ENCODE measurements at places on chromosomes 6 and 20. TPM values are rescaled to one million over a fixed set of nuclear protein-coding genes. Genes with fewer than 3 reads are reported as not detected.

The GLP1R gene
- total RNA-seq, result not detected

The OPRL1 gene
- total RNA-seq, result 1.5 TPM

The C20orf141 gene
- total RNA-seq, result not detected

The USP49 gene
- 0.87 TPM for total RNA-seq

The HRH3 gene
- not detected for total RNA-seq

DNA sequence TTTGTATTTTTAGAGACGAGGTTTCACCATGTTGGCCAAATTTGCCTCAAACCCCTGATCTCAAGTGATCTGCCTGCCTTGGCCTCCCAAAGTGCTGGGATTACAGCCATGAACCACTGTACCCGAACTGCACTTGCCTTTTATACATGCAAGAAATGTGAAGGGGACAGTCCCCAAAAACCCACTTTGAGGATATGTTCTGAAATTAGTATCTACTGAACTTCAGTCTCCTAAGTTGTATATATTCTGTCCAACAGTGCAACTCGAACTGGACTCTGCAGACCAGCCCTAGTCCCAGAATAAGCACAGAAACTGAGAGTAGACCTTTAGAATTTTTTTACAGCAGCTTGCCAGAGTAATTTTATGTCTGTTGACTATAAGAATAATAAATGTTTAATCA is 28.5 kb downstream of the BACH2 start:
- no peak for DNase-seq

DNA sequence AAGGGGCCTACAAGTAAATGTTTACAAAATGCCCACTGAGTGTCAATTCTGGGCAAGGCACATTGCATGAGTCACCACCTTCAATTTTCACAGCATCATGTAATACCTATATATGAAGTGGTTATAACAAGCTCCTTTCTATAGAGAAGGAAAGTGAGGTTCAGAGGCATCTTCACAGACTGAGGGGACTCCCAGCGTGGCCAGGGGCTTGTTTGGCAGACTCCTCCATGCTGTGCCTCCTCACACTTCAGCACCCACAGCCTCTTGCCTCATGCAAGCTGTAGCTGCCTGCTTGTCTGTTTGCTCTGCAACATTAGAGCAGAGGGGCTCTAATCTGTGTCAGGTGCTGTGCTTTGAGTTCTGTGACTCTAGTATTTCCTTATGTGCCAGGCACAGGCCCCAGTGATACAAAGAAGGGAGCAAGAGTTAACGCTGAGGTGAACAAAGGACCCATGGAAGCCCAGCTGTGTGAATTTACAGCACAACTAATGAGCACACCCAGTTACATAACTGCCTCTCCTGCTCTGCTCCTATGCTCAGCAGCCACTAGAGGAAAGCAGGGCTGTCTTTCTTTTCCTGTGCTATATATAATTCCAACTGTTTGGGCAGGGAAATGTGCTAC is 72.3 kb downstream of the ZHX3 start:
- peak; percentile 52 for DNase-seq

DNA sequence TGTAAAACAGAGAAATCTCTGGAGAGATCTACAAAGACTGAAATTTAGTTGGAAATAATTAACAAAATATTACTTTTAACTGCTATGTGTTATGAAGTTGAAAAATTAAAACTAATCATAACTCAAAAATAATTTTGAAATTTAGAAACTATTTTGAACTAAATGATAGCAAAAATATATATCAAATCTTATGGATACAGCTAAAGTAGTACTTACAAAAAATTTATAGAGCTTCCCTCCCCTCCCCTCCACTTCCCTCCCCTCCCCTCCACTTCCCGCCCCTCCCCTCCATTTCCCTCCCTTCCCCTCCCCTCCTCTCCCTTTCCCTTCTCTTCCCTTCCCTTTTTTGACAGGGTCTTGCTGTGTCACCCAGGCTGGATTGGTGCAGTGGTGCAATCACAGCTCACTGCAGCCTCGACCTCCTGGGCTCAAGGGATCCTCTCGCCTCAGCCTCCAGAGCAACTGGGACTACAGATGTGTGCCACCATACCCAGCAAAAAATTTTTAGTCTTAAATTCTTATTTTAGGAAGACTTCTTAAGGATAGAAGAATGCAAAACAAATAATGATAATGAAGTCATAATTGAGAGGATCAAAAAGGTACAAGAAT is 87.2 kb upstream of the RGS17 start:
- no peak for DNase-seq

DNA sequence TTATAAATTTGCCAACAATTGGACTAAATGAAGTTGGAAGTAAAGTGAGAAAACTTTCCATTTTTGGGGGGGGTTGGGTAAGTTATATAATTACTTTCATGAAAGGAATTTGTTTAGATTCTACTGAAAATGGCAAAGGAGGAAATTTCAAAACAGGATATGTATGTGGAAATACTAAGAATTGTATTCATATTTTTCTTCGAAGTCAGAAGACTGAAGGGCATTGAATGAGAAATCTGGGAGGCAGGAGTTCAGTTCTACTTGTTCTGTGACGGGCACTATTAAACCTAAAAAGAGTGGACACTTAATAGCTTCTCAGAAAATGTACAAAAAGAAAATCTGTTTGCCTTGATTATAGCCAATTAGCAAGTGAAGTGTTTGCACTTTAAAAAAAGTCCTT is 114.7 kb downstream of the PRIM2 start:
- no peak for DNase-seq

GRCh38 chr6:151052021-151052646 is 186.6 kb downstream of the MTHFD1L start:
- DNase-seq, result peak; percentile 22

DNA sequence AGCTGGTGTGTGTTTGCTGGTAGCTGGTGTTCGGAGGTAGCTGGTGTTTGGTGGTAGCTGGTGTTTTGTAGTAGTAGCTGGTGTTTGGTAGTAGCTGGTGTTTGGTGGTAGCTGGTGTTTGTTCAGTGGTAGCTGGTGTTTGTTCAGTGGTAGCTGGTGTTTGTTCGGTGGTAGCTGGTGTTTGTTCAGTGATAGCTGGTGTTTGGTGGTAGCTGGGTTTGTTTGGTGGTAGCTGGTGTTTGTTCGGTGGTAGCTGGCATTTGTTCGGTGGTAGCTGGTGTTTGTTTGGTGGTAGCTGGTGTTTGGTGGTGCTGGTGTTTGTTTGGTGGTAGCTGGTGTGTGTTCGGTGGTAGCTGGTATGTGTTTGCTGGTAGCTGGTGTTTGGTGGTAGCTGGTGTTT is 48.0 kb downstream of the BMP7 start:
- no peak for DNase-seq

GRCh38 chr6:166419286-166419685 is 36.5 kb upstream of the MPC1 start:
- peak; percentile 19 for DNase-seq

Data from renal cortical epithelial cell (primary cell).